Vagina (tissue), 2 donors: ENCODE measurements at places on chromosomes 4 and X.
A peak's percentile ranks its signal among the peaks of the same experiment; 100 is the strongest.

DNA sequence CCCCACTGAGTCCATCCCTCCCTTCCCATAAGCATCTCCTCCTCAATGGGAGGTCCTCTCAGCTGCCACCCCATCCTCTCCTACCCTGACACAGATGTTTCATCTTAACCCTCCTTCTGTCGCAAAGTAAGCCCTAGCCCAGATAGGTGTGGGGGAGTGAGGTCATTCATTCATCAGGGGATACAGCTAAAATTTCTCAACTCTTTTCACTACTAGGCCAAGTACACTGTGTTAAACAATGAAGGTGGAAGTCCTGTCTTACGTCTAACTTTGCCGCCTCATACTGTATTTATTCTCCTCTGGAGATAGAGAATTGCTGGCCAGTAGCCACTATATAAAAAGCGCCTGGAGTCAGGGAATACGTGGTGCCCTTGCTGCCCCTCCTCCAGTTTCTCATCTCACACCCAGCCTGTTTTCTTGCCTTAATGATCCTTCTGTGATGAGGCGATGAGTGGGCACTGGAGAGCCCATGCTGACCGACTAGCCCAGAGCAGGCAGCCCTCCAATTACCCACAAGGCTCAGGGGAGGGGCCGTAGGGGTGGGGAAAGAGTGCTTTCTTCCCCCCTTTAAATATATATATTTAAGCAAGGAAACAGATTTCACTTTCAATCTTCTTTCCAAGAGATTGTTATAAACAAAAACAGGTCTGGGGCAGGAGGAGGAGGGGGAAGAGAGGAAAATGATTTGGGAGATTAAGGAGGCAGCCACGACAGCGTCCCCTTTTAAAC, 149.5 kb downstream of the PJA1 start:
- peak; percentile 31 for DNase-seq

DNA sequence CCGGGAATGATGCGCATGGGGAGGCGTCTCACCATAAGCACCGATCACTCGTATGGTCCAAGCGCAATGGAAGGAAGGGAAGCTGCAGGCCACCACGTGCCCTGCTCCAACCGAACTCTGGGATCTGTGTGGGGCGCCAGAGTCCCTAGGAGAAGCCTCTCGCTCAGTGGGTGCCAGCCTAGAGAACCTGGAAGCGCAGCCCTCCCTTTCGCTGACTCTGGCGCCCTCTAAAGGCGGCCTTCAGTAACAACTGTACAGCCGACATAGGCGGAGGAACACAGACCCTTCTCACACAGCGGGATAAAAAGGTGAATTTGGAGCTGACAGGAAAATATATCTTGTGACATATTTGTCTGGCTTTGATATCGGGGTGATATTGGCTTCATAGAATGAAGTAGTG, 76.0 kb downstream of the INTS6L start:
- DNase-seq, result no peak

DNA sequence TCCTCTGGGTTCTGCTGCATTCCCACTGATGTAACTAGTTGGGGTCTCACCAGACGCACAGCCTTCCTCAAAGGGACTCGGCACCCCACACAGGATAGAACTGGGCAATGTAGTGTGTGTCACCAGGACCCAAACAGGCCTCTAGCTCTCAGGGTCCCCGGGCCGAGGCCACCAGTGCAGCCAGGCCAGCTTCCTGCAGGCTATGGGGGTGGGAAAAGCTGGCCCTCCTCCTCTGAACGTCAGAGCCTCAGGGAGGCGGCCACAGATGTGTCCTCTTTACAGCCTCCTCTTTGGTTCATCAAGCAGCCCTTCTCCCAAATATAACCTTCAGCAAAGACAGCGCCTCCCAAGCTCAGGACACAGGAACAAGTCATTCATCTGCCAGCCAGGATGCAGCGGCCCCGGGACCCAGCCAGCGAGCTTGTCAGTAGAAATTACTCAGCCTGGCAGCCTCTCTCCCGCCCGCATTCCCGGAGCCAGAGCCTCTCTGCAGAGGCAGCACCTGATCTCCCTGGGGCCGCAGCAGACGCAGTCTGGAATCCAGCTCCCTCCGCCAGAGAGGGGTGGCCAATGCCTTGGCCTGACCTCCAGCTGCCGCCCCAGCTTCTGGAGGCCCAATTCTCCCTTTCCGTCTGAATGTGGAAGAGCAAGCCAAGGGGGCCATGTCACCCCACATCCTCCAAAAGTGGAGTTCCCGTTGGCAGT, 288.5 kb downstream of the FBXW7 start:
- no peak for DNase-seq

GRCh38 chrX:56813318-56813837, 84.3 kb downstream of the NBDY start:
- DNase-seq, result peak; percentile 87

DNA sequence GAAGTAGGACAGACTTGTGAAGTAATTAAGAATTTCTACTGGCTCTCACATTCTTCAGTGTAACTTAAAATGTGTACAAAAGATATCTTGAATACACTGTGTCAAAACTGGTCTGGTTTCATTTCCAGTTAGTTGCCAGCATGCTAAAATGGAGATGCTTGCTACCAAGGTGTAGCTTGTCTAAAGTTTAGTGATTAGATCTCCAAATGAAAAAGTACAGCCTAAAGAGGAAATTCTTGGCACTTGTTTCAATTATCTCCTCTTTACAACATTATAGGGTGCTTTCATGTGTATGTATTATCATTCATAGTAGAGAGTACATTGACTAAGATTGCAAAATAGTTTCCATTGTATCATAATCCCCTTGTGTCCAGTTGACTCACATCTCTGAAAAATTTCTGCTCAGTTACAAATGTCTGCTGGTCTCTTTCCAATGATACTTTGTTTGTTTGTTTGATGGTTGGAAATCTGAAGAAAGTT, 97.3 kb upstream of the SPRY1 start:
- no peak for DNase-seq

DNA sequence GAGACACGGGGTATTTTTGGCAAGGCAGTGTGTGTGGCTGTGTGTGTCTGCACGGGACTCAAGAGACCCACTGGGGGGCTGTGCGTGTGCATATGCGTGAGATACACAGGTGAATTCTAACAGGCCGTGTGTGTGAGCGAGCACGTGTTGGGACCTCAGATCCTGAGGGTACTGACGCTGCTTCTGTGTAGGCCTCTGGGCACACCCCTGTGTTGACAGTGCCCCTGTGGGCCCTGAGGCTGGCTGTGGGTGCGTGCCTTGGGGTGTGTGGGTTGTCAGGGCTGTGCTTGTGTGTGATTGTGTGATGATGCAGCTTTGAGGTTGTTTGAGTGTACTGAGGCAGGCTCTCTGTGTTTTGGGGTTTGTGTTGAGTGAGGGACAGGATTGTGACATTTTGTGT, 13.9 kb downstream of the FOXP3 start:
- no peak for DNase-seq

DNA sequence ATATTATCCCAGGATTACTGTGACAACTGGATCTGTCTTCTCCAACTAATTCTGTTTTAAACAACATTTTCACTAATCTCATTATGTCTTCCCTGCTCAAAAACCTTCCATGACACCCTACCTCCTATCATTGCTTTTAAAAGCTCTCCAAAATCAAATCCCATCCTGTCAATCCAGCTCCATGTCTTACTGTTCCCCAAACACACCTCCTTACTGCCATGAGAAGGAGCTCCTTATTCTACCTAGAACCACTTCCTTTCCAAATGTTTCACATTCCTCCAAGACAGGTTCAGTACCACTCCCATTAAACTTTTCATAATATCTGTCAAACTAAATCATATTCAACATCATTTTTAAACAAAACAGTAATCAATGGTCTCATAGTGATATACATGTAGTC, 66.9 kb upstream of the WDR17 start:
- DNase-seq, result no peak

DNA sequence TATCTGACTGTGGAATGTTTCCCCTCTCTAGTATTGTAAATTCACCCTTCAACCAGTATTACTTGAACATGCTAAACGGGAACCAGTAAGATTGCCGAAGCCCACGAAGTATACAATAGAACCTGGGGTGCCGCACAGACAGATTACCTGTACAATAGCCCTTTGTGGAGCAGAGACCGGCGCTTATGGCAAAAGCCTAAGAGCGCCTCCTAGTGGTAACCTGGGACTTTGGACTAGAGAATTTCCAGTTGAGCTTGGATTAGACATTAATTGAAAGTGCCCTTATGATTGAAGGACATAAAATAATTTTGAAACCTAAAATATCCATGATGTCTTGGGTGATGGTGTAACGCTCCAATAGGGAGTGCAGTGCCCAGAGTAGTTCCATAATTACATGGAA, 14.1 kb downstream of the ZNF157 start:
- DNase-seq, result no peak

- no peak for DNase-seq
These were observed 106.3 kb upstream of the MID1 start for GRCh38 chrX:10726647-10727046.

DNA sequence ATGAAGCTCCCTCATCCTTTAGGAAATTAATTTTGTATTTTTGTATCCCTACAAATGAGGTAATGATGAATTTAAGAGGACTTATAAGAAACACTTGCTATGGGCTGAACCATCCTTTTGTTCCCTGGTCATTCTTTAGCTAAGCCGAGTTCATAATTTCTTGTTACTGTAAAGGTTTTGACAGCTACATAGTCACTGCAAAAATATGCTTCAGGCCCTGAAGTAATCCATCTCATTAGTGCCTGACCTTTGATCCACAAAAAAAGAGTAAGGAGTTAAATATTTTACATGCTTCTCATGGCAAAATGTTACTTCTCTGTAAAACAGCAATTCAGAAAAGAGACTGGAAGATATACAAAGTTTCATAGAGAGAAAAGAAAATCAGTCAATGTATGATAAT, 290.6 kb upstream of the SLIT2 start:
- DNase-seq, result no peak

DNA sequence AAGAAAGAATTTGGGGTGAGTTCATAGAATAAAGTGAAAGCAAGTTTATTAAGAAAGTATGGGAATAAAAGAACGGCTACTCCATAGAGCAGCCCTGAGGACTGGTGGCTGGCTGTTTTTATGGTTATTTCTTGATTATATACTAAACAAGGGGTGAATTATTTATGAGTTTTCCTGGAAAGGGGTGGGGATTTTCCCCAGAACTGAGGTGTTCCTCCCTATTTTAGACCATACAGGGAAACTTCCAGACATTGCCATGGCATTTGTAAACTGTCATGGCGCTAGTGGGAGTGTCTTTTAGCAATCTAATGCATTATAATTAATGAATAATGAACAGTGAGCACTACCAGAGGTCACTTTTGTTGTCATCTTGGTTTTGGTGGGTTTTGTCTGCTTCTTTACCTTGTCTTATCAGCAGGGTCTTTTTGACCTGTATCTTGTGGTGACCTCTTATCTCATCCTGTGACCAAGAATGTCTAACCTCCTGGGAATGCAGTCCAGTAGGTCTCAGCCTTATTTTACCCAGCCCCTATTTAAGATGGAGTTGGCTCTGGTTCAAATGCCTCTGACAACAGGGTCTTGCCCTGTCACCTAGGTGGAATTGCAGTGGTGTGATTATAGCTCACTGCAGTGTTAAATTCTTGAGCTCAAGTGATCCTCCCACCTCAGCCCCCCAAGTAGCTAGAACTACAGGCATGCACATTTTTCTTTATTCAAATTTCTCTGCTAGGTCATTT, 27.1 kb downstream of the RAPGEF2 start:
- no peak for DNase-seq

DNA sequence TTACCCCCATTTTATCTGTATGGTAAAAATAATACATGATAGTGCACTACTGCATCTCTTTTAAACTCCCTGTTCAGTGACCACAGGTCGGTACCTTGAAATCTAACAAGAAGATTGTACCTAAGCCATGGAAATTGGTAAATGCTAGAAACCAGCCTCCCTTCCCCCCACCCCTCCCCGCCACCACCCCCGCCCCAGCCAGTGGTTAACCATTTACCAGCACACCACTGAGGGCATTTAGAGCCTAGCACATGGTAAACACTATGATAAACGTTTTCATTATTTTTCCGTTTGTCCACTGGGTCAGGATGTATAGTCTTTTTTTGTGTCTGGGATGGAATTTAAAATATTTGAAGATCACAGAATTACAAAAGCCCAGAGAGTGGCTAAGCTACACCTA, 703 bp upstream of the FTSJ1 start:
- DNase-seq, result no peak

- DNase-seq, result no peak
These were observed 10.5 kb downstream of the PRKG2 start for GRCh38 chr4:81204571-81204970.

GRCh38 chrX:37553476-37553875, 18.0 kb upstream of the LANCL3 start:
- DNase-seq, result no peak

- no peak for DNase-seq
These were observed 92.7 kb downstream of the MFAP3L start for GRCh38 chr4:169933531-169933930.

GRCh38 chrX:104045642-104046041, 5.9 kb downstream of the H2BW2 start:
- no peak for DNase-seq

DNA sequence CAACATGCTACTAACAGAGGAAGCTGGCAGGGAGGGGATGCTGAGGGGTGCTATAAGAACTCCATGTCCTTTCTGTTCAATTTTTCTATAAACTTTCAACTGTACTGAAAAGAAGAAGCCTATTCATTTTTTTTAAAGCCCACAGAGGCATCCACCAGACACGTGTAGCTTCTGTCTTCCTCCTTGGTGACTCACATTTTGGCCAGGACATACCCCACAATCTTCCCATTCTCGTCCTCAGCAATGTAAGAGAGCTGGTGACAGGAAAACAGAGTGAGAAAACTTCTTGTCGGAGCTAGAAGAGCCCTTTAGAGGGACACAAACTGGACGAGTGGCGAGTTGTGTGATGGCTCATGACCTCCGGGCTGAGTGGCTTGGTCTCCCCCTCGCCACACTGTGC, 1.1 kb downstream of the NAA10 start:
- DNase-seq, result no peak

GRCh38 chrX:75390470-75390869, 116.6 kb downstream of the UPRT start:
- DNase-seq, result no peak

DNA sequence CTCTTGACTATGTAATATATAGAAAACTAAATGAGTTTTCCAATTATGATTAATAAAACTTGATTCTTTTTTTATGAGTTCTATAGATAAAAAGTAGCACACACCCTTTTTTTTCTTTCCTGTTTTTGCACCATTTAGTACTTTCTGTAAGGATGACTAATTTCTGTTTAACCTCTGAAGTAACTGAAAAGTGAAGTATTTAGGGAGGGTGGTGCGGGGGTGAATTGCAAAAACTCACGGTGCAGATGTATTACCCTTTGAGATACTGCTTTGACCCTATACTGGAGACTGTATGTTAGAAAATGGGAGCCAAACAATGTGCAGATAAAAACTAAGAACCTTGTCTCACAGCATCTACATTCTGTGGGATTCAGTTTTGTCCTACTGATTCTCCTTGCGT, 471.6 kb downstream of the DTHD1 start:
- no peak for DNase-seq

DNA sequence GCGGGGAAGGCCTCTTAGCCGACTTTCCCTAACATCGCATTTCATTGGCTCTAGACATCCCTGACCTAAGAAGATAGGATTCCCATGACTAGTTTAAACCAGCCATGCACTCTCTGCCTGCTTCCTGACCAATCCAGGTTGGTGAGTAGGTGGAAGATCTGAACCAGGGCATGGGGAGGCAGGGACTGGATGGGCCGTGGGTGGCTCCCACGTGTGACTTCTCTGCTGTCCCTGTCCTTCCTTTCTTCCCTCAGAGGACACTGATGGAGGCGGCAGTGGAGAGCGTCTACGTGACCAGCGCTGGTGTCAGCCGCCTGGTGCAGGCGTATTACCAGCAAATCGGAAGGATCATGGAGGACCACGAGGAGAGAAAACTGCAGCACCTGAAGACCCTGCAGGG, 90.7 kb downstream of the EVC start:
- no peak for DNase-seq
